ENCODE measurements at places on chromosomes 6 and 20. TPM values are rescaled to one million over a fixed set of nuclear protein-coding genes. Genes with fewer than 3 reads are reported as not detected.
A peak's percentile ranks its signal among the peaks of the same experiment; 100 is the strongest.

DNA sequence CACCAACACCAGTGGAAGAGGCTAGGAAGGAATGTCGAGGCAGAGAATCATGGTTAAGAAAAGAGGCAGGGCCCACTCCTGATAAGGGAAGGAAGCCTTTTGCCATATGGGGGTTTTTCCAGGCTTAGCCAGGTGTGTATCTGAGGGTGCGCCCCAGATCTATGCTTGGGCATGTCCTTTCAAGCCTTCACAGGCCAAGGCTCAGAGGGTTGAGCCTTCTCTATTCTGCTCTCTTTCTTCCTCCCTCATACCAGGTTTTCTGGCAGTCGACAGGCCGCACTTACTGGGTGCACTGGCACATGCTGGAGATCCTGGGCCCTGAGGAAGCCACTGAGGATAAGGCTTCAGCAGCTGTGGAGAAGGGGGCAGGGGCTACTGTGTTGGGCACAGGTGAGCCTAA lies 4.7 kb downstream of the CUL9 start:
- no peaks in the 10 kb centered on the region for H3K27me3 ChIP-seq
- no peak overlapping the region for H3K27ac ChIP-seq
- H3K4me3 ChIP-seq, result no peak overlapping the region
- no peaks in the 10 kb centered on the region for H3K36me3 ChIP-seq

DNA sequence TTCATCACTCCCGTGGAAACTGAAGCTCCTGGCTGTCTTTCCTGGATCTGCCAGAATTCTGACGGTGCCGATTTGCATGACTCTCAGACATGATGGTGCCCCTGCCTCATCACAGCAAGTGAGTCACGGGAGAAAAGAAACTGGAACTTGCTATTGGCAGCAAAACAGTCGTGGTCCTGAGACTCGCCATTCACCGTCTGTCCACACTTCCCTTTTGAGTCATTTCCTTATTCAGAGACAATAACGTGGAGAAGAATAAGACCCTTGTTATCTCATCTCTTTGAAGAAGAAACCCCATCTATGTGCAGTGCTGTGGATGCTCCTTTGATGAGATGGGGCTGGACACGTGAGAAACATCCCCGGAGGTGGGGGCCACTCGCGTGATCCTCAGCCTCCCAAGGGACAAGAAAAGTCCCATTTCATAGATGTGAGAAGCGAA lies 4.2 kb downstream of the GPR31 start:
- no peaks in the 10 kb centered on the region for H3K36me3 ChIP-seq
- H3K4me1 ChIP-seq, result no peaks in the 10 kb centered on the region
- H3K4me3 ChIP-seq, result no peak overlapping the region
- H3K27ac ChIP-seq, result no peak overlapping the region
- DNase-seq, result peak; percentile 27

DNA sequence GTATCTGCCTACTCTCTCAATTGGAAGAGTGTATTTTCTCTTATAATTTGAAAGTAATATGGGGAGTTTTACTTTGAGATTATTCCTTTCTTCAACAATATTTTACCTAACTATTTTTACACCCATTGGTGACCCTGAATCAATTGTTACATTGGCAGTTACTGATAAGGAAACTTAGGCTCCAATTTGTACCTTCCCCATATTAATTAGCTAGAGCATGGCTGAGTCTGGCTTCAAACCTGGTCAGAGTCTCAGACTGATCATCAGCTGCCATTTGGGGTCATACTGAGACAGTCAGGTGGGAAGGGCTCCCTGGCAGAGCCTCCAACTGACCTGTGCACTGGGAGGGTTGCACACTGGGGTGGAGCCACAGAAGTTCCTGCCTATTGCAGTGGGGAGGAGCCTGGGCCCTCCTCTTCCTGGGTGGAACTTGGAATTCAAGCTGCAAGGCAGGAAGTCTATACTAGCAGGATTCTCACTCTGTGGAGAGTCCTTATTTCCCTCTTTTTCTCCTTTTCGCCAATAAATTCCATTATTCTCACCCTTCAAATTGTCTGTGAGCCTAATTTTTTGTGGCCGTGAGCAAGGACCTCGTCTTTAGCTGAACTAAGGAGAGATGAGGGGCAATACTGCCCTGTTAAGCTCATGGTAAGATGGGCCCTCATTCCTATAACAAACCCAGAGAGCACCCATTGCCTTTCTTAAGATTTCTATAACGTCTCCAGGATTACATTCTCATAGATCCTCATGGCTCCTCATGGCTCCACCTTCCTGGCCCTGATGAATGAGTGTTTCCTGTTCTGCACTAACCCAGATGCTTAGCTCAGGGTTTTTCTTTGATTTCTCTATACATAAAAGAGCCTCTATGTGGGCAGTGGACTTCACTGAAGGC lies 285.1 kb downstream of the ADGB start:
- peak overlapping the region; percentile 22 for H3K27ac ChIP-seq
- no peaks in the 10 kb centered on the region for H3K27me3 ChIP-seq
- peaks cover 8% of the 10 kb centered on the region for H3K4me1 ChIP-seq
- no peaks in the 10 kb centered on the region for H3K36me3 ChIP-seq
- no peak for DNase-seq

GRCh38 chr6:25136854-25137253 lies 142.3 kb upstream of the CARMIL1 start:
- no peaks in the 10 kb centered on the region for H3K36me3 ChIP-seq
- H3K4me3 ChIP-seq, result peak overlapping the region; percentile 54
- H3K27me3 ChIP-seq, result no peaks in the 10 kb centered on the region
- H3K4me1 ChIP-seq, result peaks cover 46% of the 10 kb centered on the region
- no peak for DNase-seq

GRCh38 chr6:33627876-33628275 lies 6.8 kb downstream of the ITPR3 start:
- peak; percentile 65 for DNase-seq
- H3K27ac ChIP-seq, result peak overlapping the region; percentile 70
- H3K27me3 ChIP-seq, result no peaks in the 10 kb centered on the region

- no peak overlapping the region for H3K27ac ChIP-seq
- H3K27me3 ChIP-seq, result no peaks in the 10 kb centered on the region
- no peaks in the 10 kb centered on the region for H3K36me3 ChIP-seq
- H3K4me3 ChIP-seq, result no peak overlapping the region
Observed at GRCh38 chr20:16245879-16246278, 327.4 kb downstream of the KIF16B start.

GRCh38 chr20:33693741-33694638 lies 7.8 kb upstream of the E2F1 start:
- no peaks in the 10 kb centered on the region for H3K27me3 ChIP-seq
- no peak for DNase-seq
- H3K4me3 ChIP-seq, result no peak overlapping the region
- no peaks in the 10 kb centered on the region for H3K36me3 ChIP-seq

- H3K4me1 ChIP-seq, result peaks cover 10% of the 10 kb centered on the region
- peaks cover 6% of the 10 kb centered on the region for H3K27me3 ChIP-seq
- H3K4me3 ChIP-seq, result no peak overlapping the region
- no peaks in the 10 kb centered on the region for H3K36me3 ChIP-seq
- no peak overlapping the region for H3K27ac ChIP-seq
- DNase-seq, result no peak
Observed at GRCh38 chr20:57480444-57481160, 44.3 kb downstream of the CTCFL start.

DNA sequence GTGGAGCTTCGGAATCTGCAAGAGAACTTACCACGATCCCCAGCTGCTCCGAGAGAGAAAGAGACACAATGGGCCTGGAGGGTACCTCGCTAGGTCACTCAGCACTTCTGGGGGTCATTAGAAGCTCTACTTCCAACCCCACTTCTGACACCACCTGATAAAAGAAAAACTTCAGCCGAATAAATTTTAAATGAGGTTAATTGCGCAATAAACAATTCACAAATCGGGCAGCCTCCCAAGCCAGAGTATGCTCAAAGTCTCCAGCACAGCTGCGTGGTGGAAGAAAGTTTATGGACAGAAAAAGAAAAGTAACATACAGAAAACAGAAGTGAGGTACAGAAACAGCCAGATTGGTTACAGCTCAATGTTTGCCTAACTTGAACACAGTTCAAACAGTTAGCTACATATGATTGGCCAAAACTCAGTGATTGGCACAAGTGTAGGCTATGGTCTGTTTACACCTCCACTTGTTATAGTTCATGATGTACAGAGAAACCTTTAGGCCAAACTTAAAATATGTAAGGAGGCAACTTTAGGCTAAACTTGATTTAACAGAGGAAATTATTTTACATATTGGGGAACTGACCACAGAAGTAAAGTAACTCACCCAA lies 52.6 kb downstream of the COL11A2 start:
- peaks cover 39% of the 10 kb centered on the region for H3K27me3 ChIP-seq
- no peaks in the 10 kb centered on the region for H3K36me3 ChIP-seq
- no peak overlapping the region for H3K4me3 ChIP-seq
- no peaks in the 10 kb centered on the region for H3K4me1 ChIP-seq
- DNase-seq, result no peak
- no peak overlapping the region for H3K27ac ChIP-seq

GRCh38 chr20:22762576-22763256 lies 178.3 kb upstream of the FOXA2 start:
- no peaks in the 10 kb centered on the region for H3K4me1 ChIP-seq
- H3K36me3 ChIP-seq, result no peaks in the 10 kb centered on the region
- no peak overlapping the region for H3K27ac ChIP-seq
- no peak for DNase-seq
- no peaks in the 10 kb centered on the region for H3K27me3 ChIP-seq

GRCh38 chr20:2446845-2447244 lies 23.7 kb downstream of the SNRPB start:
- no peaks in the 10 kb centered on the region for H3K4me1 ChIP-seq
- DNase-seq, result no peak
- no peak overlapping the region for H3K27ac ChIP-seq
- no peaks in the 10 kb centered on the region for H3K27me3 ChIP-seq
- no peak overlapping the region for H3K4me3 ChIP-seq
- no peaks in the 10 kb centered on the region for H3K36me3 ChIP-seq

- no peak for DNase-seq
- no peaks in the 10 kb centered on the region for H3K36me3 ChIP-seq
- no peaks in the 10 kb centered on the region for H3K4me1 ChIP-seq
- H3K27me3 ChIP-seq, result no peaks in the 10 kb centered on the region
Observed at GRCh38 chr20:11443382-11444119, 474.1 kb upstream of the BTBD3 start.

DNA sequence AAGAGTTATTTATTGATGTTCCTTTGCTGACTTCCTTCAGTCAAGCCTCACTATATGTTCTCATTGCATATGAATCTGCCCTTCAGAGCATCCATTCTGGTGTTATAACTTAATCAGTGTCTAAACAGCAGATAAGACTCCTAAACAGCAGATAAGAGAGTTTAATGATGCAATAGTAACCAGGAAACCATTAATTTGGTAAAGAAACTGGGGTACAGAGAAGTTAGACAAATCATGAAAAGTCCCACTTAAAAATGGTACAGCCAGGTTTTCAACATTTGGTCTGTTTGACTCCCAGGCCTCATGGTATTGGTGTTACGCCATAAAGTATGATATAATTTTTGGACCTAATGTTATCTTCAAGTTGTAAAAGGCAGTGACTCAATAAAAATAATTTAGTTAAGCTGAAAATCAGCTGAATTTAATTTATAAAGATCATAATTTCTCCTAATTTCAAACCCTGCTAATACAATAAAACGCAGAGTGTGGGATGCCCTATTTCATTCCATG lies 127.4 kb upstream of the DST start:
- H3K36me3 ChIP-seq, result no peaks in the 10 kb centered on the region
- H3K4me1 ChIP-seq, result peaks cover 24% of the 10 kb centered on the region
- no peaks in the 10 kb centered on the region for H3K27me3 ChIP-seq
- no peak overlapping the region for H3K4me3 ChIP-seq
- no peak for DNase-seq

SLC32A1 gene
- not detected for total RNA-seq

MYLK4 gene
- 0.75 TPM for total RNA-seq

POU5F1 gene
- 20.2 TPM for total RNA-seq

All from transverse colon (tissue), 4 donors.